ENCODE measurements at places on chromosomes 5 and 9. TPM values are rescaled to one million over a fixed set of nuclear protein-coding genes. Genes with fewer than 3 reads are reported as not detected.

- H3K4me1 ChIP-seq, result no peaks in the 10 kb centered on the region
- H3K27me3 ChIP-seq, result peaks cover 18% of the 10 kb centered on the region
- H3K4me3 ChIP-seq, result no peak overlapping the region
- no peaks in the 10 kb centered on the region for H3K36me3 ChIP-seq
Observed at GRCh38 chr5:94849821-94850736, 231.6 kb downstream of the SLF1 start.

GRCh38 chr5:64831996-64832395, 63.3 kb downstream of the CWC27 start:
- peaks cover 19% of the 10 kb centered on the region for H3K4me1 ChIP-seq
- H3K27me3 ChIP-seq, result no peaks in the 10 kb centered on the region
- peaks cover 17% of the 10 kb centered on the region for H3K36me3 ChIP-seq
- no peak overlapping the region for H3K27ac ChIP-seq

GRCh38 chr5:78320401-78320800, 25.9 kb upstream of the AP3B1 start:
- no peak for DNase-seq
- H3K36me3 ChIP-seq, result no peaks in the 10 kb centered on the region
- no peak overlapping the region for H3K4me3 ChIP-seq
- H3K27ac ChIP-seq, result no peak overlapping the region

DNA sequence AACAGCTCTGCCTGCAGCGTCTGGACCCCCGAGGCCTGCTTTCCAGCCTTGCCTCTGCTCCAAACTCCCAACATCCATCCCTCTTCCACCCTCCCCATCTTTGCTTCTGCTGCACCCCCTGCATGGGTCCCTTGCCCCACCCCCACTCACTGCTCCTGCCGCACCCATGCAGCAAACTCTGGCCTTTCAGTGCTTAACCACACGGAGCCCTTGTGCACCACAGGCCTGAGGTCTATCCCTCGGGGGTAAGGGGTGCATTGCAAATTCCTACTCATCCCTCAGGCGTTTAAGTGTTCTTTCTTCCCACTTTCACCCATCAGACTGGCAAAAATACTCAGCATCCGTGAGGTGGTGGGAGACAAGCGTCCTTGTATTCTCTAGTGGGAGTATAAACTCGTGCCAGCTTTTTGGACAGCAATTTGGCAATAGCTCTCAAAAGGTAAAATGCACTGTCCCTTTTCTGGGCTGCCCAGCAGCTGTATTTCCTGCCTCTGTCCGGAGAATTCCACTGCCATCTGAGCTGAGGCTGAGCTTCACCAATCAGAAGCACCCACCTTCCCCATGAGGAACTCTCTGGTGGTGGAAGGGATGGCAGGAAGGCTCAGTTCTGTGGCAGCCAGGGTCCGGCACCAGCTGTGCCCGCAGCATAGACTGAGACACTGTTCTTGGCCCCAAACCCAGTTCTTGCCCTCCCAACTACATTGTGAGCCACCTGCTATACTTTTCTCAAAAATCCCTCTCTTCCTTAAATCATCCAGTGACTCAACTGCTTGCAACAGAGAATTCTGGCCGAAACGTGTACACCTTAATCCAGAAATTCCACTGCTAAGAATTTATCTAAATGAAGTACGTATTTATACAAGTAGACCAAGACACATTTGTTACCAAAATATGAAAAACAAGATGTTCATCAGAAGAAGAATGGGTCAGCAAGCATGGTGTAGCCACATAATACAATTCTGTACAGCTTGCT, 15.0 kb downstream of the PSMB7 start:
- peaks cover 26% of the 10 kb centered on the region for H3K36me3 ChIP-seq
- H3K4me3 ChIP-seq, result no peak overlapping the region
- peak overlapping the region; percentile 31 for H3K27ac ChIP-seq
- H3K27me3 ChIP-seq, result no peaks in the 10 kb centered on the region
- DNase-seq, result no peak
- peaks cover 22% of the 10 kb centered on the region for H3K4me1 ChIP-seq

Gene ZNF883
- 7.3 TPM for total RNA-seq

Gene CCIN
- total RNA-seq, result not detected

Gene LCN9
- not detected for total RNA-seq

Gene FAM78A
- total RNA-seq, result 1.0 TPM

Data from osteocyte (in vitro differentiated cells).